ENCODE measurements at places on chromosomes 7 and 10. TPM values are rescaled to one million over a fixed set of nuclear protein-coding genes. Genes with fewer than 3 reads are reported as not detected.

DNA sequence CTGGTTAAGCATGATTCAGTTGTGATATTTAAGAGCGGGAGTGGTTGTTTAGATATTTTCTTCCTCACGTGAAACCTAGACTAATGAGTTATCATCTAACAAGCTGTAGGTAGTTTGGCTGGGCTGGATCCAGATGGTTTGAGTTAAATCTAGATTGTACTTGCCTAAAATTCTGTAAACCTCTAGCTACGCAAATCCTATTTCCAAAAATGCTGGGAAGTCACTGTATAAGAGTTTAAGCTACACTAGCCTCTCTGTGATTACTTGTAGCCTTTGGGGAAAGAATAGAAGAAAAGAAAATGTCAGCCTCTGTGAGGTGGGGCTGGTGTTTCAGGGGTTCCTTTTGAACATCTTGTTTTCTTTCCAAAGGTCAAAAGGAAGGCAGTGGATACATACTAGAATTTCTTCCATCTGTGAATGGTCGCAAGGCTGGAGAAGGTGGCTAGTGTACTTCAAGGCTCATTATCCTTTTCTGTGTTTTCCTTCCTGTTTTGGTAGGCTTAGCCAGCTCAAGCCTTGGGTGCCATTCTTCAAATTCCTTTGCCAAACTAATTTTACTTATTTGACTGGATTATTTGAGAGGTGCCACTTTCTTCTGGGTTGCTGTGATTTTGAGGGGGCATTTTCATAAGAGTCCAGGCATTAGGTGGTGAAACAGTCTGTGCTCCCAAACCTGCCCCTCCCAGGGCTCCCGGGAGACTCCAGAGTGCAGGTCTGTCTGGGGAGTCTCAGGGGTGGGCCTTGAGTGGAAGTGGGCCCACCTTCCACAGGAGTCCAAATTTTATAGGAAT, 5.2 kb upstream of the EN2 start:
- no peak for DNase-seq

- no peak for DNase-seq
Observed at GRCh38 chr10:114869520-114869892, 47.9 kb downstream of the FHIP2A start.

DNA sequence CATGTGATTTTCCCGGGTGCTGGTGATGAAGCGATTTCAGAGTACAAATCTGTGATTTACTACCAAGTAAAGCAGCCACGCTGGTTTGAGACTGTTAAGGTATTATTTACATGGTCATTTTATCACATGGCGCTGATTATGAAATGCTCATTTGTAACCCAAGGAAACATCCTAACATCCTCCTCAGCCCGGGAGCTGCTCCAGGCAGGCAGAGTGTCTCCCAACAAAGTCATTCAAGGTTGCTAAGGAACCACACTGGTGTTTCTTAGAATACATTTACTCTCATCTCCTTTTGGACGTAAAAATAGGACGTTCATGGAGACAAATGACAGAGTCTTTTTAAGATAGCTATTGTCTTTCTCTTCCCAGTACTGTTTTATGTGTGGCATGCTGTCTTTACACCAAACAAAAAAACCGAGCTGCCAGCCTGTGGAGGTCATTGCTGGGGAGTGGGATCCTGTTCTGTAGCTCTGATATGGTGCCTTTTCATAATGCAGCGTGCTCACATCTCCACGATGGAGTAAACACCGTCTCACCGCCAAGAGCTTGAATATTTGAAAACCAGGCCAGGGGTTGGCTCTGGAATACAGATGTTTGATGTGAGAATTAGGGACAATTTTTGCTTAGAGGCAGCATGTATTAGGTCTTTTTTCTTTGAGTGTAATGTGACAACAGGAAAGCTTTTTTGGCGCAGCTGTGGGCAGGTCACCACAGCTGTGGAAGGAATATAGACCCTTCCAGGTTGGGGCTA, 119.6 kb downstream of the DOCK1 start:
- DNase-seq = no peak

DNA sequence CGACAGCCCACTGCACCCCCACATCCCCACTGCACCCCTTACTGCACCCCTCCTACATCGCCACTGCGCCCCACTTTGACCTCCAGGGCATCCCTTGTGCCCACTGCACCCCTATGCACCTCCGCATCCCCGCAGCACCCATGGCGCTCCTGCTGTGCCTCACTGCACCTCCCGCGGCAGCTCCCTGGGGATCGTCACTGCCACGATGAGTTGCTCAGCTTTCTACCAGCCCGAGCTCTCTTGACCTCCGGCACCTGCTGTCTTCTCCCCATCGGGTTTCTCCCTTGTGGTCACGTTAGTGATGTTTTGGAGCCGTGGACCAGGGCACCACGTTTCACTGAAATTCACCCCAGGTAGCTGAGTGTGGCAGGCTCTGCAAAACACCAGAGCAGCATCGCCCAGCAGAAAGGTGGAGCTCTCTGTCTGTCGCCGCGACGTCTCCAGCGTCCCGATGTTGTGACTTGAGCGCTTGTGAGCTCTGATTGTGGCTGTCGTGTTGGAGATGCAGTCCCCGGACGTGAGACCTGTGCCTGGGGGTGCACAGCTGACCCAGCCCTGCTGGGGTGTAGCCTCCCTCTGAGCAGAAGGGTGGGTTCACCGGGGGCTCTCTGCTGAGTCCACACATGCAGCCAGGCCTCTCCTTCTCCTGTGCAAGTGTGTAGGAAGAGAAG, 147.7 kb downstream of the DNAJB6 start:
- no peak for DNase-seq

DNA sequence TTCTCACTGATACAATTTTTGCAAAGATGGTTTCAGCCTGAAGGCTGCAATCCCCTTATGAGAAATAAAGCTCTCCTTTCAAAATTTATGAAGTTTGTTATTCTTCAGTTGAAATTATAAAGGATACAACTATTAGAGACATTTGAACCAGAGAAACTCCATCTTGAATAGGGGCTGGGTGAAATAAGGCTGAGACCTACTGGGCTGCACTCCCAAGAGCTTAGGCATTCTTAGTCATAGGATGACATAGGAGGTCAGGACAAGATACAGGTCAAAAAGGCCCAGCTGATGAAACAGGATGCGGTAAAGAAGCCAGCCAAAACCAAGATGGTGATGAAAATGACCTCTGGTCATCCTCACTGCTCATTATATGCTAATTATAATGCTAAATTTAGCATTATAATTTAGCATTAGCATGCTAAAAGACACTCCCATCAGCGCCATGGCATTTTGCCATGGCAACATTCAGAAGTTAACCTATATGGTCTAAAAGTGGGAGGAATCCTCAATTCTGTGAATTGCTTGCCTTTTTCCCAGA, 22.4 kb upstream of the IFIT1B start:
- DNase-seq = no peak

Gene FAM221A
- polyA plus RNA-seq = 32.0 TPM

DNA sequence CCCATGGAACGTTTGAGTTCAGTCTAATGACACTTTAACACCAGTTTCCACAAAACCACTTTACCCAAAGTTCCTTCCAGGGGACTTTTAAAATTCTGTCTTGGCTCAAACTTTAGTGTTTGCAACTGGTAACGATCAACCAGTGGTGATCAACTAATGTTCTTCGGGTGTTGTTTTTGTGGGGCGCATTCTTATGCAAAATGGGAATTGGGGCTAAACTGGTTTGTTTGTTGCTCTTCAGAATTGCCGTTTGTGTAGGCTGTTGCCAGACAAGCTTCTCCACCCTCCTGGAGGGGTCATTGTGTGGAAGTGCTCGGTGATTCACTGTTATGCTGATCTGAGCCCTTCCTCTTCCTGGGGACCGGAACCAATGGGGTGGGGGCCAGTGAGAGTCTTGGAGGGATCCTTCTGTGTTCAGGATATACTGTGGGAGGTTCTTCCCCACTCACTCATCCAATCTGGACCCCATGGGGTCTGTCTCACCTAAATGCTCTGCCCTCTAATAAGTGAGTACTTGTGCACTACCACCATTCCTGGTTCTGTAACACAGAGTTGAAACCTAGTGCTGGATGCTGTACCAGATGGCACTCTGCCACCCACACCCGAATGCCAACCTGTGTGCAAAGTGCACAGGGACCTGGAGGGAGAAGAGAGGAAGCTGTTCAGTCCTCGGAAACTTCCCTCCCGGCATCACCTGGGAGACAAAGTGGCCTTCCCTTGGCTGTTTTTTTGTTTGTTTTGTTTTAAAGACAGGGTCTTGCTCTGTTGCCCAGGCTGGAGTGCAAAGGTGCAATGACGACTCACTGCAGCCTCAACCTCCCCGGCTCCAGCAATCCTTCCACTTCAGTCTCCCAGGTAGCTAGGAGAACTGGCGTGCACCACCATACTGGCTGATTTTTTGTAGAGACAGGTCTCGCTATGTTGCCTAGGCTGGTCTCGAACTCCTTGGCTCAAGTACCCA, 2.1 kb downstream of the NFE2L3 start:
- no peak for DNase-seq

DNA sequence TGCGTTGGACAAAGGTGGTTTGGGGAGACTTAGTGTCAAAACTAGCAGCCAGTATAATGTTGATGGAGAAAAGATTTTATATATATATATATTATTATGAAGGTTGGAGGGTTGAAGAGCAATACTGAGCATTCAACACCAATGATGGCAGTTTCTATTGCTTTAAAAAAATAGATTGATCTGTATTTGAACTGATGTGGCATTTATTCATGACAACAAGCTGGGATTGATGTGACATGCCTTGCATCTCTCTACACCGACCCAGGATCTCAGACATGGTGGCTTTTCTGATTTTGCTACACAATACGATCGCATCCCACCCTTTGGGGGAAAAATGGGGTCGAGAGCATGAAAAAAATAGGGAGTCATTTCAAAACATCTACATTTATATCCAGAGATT, 175.4 kb downstream of the POU6F2 start:
- DNase-seq = no peak

Gene TM9SF3
- polyA plus RNA-seq = 185 TPM

Gene NEUROG3
- polyA plus RNA-seq = not detected

DNA sequence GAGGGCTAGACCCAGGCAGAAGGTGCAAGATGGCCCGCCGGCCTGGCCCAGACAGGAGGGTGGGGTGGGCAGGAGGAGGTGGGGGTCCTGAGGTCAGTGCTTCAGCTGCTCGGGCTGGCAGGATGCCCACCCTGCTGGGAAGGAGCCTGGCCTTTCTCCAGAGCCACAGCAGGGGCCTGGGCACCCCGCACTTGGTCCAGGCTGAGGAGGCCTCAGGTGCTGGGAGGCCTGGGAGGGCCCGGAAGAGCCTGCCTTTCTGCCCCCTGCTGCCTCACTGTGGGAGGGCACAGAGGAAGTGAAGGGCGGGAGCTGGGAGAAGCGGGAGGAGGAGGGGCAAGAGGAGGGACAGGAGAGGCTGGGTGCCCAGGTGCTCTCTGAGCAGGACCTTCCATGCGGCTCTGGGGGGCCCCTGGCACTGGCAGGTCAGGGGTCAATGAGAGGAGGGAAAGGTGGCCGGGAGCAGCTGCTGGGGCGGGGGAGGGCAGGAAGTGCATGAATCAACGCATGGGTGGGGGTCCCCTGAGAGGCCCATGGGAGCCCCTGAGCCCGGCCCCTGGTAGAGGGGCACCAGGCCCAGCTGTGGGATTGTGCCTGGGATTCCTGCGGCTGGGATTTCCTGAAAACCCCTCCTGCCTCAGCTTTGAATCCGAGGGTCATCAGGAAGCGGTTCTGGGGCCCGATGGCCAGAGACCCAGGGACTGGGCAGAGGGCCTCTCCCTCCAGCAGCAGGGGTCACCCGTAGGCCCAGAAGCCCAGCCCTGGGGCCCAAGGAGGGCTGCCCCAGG, 49.9 kb downstream of the PWWP2B start:
- DNase-seq = peak; percentile 69

Gene HOXA6
- polyA plus RNA-seq = 33.3 TPM

DNA sequence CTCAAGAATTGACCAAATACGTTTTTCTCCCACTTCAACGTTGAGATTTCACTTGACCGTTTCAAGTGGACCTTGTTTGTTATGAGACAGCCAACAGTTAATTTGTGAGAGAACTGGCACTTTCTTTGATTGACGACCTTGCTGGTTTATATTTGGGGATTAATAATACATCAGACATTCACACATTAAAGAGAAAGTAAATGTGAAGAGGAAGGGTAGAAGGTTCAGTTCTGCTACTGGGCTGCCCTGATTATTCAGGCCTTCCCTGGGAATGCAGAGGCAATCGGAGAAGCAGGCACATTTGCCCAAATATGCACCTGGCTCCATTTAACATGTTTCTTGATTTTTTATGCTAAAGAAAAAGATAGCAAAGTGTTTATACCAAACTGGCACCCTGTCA, 114.1 kb downstream of the POU6F2 start:
- no peak for DNase-seq

DNA sequence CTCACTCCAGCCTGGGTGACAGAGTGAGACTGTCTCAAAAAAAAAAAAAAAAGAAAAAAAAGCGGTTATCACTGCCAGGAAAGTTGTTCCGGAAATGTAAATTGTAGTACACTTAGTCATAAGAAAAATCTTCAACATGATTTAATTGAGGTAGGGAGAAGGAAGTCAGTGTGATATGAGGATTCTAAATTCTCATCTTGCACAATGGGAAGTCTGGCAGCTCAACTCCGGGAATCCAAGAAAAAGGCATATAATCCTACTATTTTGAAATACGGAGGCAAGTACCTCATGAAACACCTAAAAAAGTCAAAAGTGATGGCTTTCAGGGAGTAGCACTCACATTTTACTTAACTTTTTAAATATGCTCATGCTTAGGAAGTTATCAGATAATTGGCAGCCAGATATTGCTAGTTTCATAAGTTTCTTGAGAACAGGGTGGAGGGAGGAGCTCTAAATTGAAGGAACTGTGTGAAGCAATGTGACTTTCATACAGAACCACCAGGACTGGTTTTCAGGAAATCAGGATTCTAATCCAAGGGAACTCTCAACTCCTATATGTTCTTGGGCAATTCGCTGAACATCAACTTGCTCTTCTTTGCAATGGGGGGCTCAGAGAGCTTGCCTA, 2.7 kb upstream of the C7orf25 start:
- DNase-seq = no peak

Gene ATP6V0E2
- polyA plus RNA-seq = 32.2 TPM

Gene ZNF117
- polyA plus RNA-seq = 24.9 TPM

- DNase-seq = no peak
Observed at GRCh38 chr7:149093228-149093627, 2.7 kb upstream of the ZNF786 start.

GRCh38 chr10:95363303-95363912, 72.6 kb upstream of the PDLIM1 start:
- DNase-seq = peak; percentile 61

DNA sequence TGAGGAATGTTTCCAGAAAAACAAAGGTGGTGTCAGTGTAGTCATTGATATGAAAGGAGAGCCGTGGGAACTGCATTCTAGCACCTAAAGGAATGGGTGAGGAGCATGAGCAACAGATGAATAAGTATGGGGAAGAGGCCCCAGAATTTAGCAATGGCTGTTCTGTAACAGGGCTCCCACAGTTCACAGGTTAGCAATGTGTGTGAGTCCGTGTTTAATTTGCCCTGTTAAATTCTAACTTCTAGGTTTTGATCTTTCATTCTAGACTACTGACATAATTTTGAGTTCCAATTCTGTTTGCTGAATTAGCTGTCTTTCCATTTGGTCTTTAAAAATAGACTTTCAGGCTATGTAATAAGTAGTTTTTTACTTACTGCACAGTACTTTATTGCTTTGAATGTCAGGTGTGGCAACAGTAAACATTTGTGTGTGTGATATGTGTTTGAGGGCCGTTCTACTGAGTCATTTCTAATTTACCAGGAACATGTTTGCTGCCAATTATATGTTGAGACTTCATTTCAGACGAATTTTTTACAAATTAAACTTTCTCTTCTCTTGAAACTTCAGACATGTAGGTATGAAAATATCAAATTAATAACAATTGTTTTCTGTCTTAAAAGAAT, 8.8 kb downstream of the STK17A start:
- no peak for DNase-seq

Measured in renal pelvis (tissue), 12 donors.